ENCODE measurements at places on chromosomes 12 and 14. TPM values are rescaled to one million over a fixed set of nuclear protein-coding genes. Genes with fewer than 3 reads are reported as not detected.

- no peak for DNase-seq
Measured at GRCh38 chr14:72736786-72737559, 156.9 kb downstream of the DPF3 start.

GRCh38 chr12:102174761-102175160 lies 22.9 kb downstream of the PMCH start:
- no peak for DNase-seq

DNA sequence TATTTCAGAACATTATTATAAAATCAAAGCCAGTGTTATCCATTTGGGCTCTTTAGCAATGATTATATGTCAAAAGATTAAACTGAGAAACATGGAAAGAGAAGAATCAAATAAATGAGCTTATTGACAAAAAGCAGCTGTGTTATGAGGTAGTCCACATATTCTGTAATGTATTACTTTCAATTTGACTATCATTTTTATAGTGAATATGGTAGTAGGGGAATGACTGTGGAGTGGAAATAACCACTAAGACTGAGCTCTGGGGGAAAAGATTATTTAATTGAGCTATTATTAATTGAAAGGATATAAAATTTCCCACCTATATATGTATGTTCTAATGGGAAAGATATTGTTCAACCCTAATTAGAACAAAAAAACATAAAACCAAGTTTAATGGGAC lies 381.3 kb downstream of the TMTC2 start:
- no peak for DNase-seq

DNA sequence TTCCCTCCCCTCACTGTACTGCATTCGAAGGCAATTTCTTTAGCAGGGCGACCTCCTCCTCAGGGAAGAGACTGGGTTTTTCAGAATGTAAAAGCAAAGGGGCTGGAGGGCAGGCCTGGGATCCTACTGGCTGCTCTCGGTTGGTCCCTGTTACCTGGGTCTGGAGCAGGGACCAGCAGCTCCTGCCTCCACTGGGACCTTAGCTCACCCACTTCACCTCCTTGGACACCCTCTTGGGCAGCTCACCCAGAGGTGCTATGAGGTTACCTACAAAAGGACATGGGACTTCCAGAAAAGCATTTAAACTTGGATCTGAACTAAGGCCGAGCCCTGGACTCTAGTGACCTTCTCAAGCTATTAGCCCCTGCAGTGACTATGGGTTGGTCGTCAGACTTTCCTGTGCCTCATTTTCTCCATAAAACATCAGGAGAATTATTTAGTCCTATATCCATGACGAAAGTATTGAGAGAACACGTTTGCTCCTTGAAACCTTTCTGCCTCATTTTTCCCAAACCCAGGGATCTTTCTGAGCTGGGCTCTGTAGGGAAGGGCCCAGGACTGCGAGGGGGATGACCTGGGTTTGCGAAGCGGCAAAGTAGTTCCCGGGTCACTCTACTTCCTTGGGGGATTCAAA lies 65.0 kb downstream of the FBXL14 start:
- DNase-seq = no peak

DNA sequence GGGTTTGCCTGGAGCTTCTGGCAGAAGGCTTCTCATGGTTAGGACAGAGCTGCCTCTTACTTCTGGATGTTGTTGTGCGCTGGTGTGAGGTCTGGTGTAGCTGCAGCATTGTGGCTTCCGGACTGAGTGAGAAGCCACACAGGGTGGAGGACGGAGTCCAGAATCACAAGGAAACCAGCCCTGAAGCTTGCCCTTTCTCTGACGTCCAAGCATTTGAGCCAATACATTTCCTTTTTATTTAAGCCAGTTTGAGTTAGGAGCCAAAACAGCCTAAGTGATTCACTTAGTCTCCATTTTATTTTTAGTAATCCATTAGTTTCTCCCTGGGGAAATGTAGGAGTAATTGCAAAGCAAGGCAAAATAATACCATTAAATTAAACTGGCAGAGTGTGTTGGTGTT lies 402.4 kb upstream of the RGS6 start:
- no peak for DNase-seq

GRCh38 chr12:91562476-91562875 lies 379.9 kb upstream of the DCN start:
- no peak for DNase-seq

- DNase-seq = no peak
Measured at GRCh38 chr12:57332646-57333312, 81.8 kb upstream of the STAC3 start.

DNA sequence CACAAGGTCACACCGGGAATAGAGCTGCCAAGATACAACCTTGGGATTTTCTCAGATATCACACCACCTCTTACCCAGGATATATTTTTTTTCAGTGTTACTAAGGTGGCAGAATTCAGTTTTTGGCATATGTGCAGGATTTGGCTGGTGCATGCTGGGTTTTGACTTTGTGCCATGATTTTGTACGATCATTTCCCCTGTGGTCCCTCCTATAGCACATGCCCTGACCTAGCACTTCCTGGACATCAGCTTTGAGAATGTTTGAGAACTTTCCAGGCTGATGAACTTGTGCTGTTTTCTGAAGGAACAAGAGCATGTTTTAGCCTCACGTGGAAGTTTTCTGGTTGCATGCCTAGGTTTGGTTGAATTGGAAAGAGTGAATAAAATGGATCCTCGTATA lies 11.0 kb upstream of the TBPL2 start:
- DNase-seq = no peak

Gene OASL
- not detected for polyA plus RNA-seq

Gene REP15
- polyA plus RNA-seq = not detected

GRCh38 chr12:45121224-45121623 lies 70.3 kb upstream of the DBX2 start:
- DNase-seq = no peak

- no peak for DNase-seq
Measured at GRCh38 chr12:6273541-6274230, 36.8 kb upstream of the PLEKHG6 start.

GRCh38 chr12:76719171-76720041 lies 44.5 kb upstream of the ZDHHC17 start:
- no peak for DNase-seq

DNA sequence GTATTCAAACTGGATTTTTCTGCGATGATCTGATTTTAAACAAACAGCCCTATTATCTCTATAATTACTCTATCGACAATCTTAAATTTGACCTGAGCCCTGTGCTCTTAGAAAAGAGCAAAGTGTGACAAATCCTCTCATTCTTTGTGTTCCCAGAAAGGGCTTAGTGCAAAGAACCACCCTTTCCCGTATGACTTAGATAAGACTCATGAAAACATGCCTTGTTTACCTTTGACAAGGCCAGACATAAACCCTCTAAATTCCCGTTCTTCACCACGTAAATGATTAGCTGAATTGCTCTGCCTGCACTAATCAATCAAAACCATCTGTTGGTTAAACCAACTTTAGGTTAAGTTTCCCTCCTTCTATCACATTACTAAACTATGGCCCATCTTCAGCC lies 285.7 kb upstream of the SEL1L start:
- no peak for DNase-seq

Measured in K562 (cell line).